Vagina (tissue), 2 donors: ENCODE measurements at places on chromosomes 3 and 15. TPM values are rescaled to one million over a fixed set of nuclear protein-coding genes. Genes with fewer than 3 reads are reported as not detected.

- no peak for DNase-seq
These were observed 36.9 kb upstream of the FRMD4B start for GRCh38 chr3:69422751-69423150.

Gene UCN2
- 5.2 TPM for total RNA-seq

Gene MGLL
- 35.6 TPM for total RNA-seq

- no peak for DNase-seq
These were observed 618.5 kb downstream of the NR2F2 start for GRCh38 chr15:96948981-96949380.

Gene CERS3
- 43.5 TPM for total RNA-seq

GRCh38 chr15:46251903-46252302 is 617.1 kb downstream of the SQOR start:
- no peak for DNase-seq

DNA sequence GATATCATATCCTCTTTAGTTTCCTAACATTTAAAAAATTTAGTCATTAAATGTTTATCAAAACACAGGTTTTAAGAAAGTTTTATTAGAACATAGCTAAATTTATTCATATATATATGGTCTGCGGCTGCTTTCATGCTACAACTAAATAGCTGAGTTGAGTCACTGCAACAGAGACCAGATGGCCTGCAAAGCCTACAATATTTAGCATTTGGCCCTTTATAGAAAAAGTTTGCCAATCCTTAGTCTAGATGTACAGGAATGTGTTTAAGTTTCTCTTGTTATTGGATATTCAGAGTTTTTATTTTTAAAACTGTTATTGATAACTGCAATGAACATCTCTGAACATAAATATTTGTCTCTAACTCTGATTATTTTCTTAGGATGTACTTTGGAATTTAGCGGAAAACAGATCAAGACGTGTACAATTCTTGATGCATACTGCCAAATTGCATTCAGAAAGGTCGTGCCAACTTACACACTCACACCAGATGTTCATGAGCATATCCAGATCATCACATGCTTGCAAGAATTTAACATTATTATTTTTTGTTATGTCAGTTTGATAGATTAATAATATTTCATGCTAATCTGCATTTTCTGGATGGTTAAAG is 157.9 kb downstream of the STAC start:
- no peak for DNase-seq

Gene LIPC
- not detected for total RNA-seq

Gene AGTR1
- 12.0 TPM for total RNA-seq

DNA sequence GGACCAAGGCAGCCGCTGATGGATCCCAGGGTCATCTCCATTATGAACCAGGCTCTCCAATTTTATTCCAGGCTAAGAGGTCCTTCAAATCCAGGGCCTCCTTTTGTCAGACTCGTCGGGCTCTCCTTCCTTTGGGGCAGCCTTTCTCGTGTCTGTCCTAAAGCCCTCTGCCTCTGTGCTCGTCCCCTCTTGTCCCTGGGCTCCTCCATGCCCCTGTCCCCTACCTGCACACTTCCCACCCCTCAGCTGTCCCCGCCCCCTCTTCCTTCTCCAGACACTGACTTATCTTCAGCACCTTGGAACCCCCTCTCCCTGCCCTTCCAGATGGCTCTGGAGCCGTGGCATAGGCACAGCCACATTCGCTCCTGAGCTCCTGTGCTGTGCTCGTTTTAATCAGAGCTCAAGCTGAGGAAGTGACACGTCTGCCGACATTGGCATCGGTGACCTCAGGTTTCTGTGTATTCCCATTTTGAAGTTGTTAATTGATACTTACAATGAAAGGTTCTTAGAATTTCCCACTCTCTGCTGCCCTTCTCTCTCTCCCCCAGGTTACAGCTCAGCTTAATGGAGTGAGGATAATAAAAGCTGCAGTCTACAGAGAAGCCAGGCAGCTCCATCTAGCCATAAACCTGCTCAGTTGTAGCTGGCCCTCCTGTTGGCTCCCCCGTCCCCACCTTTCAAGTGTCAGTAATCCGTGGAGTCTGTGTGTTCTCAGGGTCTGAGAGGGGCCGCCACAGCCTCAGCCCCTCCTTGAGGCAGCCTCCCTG is 51.1 kb upstream of the SEC22A start:
- DNase-seq = no peak

Gene SETD2
- total RNA-seq = 55.5 TPM

DNA sequence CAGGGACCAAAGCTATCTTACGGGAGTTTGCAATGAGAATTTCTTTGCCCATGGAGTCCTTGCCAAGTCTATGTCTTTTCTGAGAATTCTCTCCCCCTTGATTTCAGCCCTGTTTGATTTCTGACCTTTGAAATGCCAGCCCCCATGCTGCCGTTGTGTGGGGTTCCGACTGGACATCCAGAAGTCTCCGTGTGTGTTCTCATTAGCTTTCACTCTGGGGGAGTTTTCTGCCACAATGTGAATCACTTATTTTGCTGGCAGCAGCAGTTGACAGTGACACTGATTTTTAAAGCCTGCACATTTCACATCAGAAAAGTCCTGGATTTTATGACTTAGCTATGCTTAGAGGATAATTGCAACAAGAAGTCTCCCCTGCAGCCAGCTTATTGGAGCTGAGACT is 98.4 kb upstream of the CTDSPL start:
- no peak for DNase-seq

Gene RBPMS2
- 3.7 TPM for total RNA-seq

GRCh38 chr3:11641683-11642430 is 1.9 kb downstream of the VGLL4 start:
- no peak for DNase-seq

DNA sequence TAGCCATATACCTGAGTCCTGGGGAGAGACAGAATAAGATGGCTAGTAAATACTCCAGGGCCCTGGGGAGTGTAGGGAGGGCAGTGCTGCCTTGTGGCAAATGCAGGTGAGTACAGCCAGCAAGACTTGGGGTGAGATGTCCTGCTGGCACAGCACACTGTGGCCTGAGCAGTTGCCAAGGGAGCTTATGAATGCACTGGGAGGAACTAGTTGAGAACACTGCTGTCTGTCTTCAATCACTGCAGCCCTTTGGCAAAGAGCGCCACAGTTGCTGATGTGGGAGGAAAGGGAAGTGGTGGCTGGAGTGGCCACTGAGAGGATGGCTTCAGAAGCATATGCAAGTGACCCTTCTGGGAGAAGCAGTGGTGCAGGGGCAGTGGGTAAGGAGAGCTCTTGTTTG is 264.6 kb downstream of the RORA start:
- DNase-seq = no peak

DNA sequence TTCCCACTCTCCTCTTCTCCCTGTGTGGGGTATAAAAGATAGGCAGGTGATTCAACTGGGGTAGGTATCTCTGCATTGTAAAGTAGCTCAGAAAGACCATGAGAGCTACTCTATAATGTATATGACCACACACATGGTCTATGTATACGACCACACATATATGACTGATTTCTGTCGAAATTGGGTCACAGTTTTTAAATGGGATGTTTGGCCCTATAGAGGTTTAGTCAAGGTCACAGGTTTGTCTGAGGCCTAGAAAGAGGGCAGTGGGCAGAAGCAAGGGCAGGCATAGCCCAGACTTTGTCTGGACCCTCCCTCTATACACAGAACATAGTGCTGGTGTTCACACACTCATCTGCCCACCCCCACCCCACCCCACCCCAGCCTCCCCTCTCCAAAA is 4.4 kb downstream of the LAMP3 start:
- DNase-seq = no peak
